ENCODE measurements at places on chromosomes 2 and 18. TPM values are rescaled to one million over a fixed set of nuclear protein-coding genes. Genes with fewer than 3 reads are reported as not detected.

GRCh38 chr18:23972453-23972852, 42.1 kb upstream of the TTC39C start:
- DNase-seq: no peak

Gene CNRIP1
- 23.2 TPM for polyA plus RNA-seq

GRCh38 chr2:162261032-162261945, 18.0 kb upstream of the FAP start:
- no peak for DNase-seq

Gene SCN9A
- 1.3 TPM for polyA plus RNA-seq

DNA sequence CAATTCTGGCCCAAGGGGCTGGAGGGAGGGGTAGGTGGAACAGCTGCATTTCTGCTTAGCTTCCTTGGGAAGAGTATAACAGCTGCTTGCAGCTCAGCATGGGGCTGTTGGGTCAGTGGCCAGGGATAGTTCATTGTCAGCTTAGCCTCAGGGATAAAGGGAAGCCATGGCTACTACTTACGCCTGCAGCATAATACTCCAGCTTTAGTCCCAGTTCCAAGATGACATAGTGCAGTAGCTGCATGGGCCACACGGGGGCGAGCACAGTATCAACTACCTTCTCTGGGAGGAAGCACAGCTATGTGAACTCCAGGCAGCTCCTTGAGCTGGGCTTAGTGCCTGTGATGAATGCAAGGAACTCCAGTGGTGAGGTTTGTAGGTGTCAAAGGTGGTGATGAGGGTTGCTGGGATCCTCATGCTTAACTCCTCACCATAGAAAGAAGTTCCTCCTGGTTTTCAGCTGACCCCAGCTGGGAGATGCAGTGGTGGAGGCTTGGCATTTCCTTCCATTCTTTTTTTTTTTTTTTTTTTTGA, 35.4 kb upstream of the RHOB start:
- no peak for DNase-seq

GRCh38 chr2:130339885-130340745, 2.6 kb upstream of the IMP4 start:
- no peak for DNase-seq

DNA sequence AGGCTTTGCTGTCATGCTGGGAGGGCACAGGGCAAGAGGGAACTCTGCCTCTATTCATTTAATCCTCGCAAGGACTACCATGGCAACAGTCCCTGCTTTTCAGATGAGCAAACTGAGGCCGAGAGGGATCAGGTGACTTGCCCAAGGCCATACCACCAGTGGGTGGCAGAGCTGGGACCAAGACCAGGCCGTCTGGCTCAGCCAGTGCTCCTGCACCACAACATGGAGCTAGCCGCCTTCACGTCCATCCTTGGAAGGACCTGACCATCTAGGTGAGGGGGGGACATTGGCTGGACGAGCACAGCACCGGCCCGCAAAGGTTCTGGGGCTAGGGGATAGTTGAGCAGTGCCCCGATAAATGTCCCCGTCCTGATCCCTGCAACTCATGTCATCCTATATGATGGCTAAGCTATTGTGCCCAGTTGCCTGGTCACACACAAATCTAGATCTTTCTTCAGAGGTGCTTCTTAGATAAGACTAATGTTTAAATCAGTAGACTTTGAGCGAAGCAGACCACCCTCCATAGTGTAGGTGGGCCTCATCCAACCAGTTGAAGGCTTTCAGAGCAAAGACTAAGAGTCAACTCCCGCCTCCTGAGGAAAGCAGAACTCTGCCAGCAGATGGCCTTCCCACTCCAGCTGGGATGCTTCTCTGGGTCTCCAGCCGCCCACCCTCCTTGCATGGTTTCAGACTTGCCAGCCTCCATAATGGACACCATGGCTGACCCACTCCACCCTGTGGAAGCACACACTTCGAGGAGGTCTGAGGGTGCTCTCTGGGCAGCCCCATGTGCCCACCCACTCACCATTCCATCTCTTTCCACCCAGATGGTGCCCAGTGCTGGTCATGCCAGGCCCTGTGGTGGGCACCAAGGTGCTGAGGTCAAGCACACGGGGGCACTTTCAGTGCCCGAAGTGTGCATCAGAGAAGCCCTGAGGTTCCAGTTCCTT, 214.8 kb upstream of the RAB6C start:
- no peak for DNase-seq

DNA sequence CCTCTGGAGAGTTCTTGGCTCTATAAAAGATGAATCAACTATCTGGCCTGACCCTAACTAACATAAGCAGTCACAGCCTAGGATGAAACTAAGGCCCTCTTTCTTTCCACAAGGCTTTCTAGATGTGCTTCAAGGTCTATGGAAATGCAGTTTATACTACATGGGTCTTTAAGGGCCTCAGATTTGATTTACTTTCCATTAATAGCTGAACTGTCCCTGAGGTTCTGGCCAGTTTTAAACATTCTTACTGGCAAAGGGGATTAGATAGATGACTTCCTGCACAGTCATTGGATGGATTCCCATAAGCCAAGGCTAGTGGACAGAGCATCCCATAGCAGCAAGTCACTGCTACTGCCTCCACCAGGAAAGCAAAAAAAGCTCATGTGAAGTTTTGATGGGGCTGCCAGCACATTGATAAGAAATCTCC, 38.1 kb upstream of the LCLAT1 start:
- DNase-seq: no peak

DNA sequence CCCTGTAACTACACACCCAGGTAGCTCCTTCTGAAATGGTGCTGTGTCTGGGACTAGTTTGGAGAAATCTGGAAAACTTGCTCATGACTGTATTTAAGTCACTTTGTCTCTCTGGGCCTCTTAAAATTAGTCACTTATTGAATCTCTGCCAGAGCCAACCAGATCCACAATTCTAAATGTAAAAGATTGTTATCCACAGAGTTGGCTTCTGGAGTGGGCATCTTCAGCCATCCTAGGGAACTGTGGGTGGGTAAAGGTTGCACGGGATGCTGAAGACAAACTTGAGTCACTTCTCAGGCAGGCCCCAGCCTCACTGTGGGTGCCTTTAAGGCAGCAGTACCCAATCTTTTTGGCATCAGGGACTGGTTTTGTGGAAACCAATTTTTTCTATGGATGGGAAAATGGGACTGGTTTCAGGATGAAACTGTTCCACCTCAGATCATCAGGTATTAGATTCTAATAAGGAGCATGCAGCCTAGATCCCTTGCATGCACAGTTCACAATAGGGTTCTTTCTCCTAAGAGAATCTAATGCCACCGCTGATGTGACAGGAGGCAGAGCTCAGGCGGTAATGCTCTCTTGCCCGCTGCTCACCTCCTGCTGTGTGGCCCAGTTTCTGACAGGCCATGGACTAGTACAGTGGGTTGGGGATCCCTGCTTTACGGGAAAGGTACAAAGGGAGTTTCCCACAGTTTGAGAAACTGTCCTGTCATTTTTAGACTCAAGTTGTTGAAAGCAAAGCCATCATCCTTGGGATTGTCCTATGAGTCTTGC, 98.3 kb upstream of the SPRED2 start:
- no peak for DNase-seq

DNA sequence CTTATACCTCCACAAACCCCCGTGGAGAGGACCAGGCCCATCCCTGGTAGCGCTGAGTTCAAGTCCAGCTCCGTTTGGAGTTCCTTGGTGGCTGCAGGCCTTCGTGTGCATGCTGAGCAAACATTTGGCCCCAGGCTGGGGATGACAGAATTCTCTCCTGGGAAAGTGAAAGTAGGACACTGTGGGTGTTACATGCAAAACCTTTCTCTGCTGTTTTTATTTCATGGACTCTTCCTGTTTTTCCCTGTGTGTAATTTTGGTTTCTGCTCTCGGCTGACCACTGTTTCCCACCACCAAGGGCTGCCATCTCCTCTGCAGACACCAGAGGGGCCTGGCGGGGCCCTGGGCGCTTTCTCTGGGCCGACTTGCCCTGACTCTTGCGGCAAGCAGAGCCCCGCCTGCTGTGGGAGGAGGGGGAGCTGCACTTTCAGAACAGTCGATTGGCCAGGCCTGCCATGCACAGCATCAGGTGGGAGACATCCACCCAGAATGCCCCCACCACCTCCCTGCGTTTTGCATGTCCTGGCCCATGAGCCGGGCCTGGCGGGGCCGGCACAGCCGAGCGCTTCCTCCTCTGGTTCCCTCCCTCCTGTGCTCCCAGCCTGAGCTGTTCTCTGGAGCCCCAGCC, 102.4 kb downstream of the CABLES1 start:
- DNase-seq: no peak

DNA sequence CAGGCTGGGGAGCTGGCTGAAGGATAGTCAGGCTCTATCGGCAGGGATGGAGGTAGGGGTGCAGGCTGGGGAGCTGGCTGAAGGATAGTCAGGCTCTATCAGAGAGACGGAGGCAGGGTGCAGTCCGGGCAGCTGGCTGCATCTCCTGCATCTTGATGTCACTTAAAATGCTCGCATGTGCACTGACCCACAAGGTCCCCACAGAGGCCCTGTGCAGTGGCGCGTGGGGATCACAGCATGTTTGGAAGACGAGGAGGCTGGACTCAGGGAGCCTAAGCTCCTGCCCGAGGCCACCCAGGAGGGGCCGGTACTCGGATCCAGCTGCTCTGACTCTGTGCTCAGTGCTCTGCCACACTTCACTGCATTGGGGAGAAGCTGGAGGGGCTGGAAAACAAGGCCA, 189.0 kb upstream of the HDAC4 start:
- DNase-seq: no peak

GRCh38 chr2:217741381-217741955, 261.3 kb downstream of the TNS1 start:
- DNase-seq: no peak

Gene GAL3ST2
- polyA plus RNA-seq: 0.88 TPM

Gene IL1F10
- polyA plus RNA-seq: not detected

GRCh38 chr2:196337208-196337953, 166.0 kb upstream of the STK17B start:
- DNase-seq: no peak

DNA sequence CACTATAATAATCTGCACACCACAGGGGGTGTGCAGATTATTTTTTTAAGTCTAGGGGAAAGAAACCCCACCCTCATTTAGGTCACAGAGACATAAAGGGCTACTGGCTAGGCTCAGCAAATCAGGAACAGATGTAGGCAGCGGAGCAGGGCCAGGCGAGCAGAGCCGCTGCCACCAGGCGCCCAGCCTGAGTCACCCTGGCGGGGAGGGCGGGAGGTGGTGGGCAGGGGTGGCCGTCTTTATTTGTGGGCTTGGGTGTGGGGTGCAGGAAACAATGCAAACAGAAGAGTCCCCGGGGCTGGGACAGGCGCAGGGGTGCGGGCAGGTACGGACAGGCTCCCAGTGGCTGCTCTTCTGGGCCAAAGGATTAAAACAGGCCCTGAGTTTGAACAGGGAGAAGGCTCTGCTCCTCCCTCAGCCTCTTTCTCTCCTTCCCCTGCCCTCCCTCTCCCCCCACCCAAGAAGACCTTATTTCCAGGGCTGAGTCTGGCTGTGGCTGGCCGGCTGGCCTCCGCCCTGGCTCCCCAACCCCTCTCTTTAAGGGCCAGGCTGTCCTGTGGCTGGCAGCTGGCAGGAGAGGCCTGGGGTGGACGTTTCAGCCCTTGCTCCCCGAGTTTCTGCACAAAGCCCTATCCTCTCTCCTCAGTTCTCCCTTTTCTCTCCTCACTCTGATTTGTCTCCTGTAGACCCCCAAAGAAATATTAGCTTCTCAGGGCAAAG, 142.9 kb upstream of the SMAD2 start:
- no peak for DNase-seq

- no peak for DNase-seq
These were observed 91.9 kb downstream of the QPCT start for GRCh38 chr2:37436323-37436722.

DNA sequence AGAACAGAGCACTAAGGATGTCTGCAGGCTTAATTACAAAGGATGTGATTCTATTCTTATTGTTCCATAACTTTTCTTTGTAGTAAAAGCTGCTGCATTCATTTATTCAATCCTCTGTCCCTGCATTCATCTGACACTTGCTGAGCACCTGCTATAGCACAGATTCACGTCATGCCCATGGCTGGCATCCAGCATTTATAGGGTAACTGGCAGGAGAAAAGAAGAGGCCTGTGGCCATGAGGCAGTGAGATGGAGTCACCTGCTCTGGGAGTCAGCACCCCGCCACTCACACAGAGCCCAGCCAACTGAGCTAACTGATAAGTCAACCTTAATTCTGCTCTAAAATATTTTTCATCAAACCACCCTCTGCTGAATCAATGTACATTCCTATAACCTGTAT, 18.3 kb upstream of the CDC42EP3 start:
- DNase-seq: no peak

Gene CYS1
- polyA plus RNA-seq: 90.8 TPM

GRCh38 chr18:27144672-27145071, 40.4 kb downstream of the CHST9 start:
- DNase-seq: no peak

GRCh38 chr2:9264301-9264700, 57.7 kb downstream of the ASAP2 start:
- DNase-seq: no peak

GRCh38 chr18:23515911-23516546, 12.7 kb downstream of the RMC1 start:
- peak; percentile 67 for DNase-seq

GRCh38 chr2:225971433-225971832, 571.9 kb downstream of the NYAP2 start:
- DNase-seq: no peak

DNA sequence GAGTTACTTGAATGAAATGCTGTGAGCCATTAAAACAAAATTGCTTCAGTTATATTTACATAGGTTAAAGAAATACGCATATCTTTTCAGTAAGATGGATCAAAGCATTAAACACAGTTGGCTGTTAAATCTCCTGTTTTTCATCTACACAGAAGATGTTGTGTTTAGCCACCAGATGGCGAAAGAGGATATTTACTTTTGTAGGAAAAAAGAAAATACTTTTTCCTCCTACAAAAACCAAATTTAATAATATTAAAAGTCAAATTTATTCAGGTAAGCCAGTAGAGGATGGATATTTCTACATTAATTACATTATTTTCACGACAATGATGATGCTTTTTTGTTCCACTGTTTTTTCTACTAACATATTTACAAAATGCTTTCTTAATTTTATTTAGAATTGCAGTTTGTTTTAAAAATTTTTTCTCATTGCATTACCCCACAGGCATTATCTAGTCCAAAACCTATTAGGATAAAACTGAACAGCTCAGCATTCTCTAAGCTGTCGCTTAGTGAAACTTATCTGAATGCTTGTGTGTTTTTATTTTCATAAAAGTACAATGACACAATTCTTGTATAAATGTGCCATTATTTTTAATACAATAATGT, 173.7 kb downstream of the ASXL3 start:
- no peak for DNase-seq

Gene NT5C1B
- 1.2 TPM for polyA plus RNA-seq

GRCh38 chr18:64179556-64180080, 30.7 kb upstream of the LINC00305 start:
- DNase-seq: no peak

GRCh38 chr2:217900010-217900779, 102.6 kb downstream of the TNS1 start:
- DNase-seq: no peak

GRCh38 chr18:32595832-32596231, 125.2 kb upstream of the GAREM1 start:
- no peak for DNase-seq

Measured in renal cortex interstitium (tissue), 15 donors.